ENCODE measurements at places on chromosomes 7 and 10.

DNA sequence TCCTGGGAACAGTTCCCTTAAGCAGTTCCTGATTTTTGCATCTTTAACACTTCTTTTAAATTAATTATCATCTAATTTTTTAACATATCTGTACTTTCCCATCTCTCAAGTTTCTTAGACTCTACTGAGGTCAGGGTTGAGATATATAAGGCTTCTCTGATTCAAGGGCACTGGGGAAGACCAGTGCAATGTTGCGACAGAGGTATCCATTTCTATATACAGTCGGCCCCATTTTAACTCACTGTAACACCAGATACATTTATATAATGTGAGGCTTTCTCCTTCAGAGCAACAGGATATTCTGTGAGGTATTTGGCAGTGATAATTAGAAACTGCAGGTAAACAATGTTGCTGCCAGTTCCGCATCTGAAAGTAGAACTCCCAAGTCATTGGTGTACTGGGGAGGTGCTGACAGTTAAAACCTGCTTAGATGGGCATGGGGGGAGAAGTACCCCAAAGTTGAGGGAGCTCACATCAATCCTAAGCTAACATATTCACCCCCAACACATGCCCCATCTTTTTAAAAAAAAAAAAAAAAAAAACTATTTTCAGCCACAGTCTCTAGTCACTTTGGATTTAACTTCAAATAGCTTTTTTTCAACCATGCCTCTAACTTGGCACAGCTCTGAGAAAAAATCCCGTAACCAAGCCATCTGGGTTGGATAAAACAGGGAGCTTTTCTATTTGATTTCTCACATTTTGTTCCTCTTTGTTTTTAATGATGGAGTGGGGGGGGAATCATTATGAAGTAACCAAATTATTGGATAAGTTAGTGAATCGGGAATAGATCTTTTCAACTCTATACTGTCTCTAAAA is 62.9 kb downstream of the REEP3 start:
- DNase-seq = no peak

DNA sequence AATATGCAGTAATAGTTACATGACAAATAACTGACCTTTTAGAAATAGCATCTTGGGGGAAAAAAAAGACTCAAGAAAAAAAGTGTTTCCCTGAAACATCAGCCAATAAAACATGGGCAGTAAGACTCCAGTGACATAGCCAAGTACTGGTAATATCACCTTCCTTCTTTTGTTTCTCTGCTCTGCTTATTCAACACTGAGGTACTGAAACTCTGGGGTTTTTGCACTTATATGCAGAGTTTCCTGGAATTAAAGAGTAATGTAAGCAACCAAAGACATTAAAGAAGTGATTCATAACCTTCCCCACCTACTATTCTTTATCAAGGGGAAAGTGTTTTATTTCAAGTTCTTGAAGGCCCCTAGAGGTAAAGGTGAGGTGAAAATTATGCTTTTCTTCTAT is 414.5 kb downstream of the GRM8 start:
- no peak for DNase-seq

DNA sequence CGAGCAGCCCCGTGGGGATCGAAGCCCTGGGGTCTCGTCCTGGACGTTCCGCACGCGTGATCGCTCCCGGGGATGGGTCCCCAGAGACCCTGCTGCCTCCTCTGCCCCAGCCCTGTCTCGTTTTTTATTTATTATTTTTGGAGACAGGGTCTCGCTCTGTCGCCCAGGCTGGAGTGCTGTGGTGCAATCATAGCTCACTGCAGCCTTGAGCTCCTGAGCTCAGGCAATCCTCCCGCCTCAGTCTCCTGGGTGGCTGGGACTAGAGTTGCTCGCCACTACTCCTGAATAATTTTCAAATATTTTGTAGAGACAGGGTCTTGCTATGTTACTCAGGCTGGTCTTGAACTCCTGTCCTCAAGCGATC is 319 bp upstream of the STX1A start:
- DNase-seq = no peak

- DNase-seq = no peak
Measured at GRCh38 chr10:80187060-80187459, 18.3 kb downstream of the ANXA11 start.

GRCh38 chr7:137626469-137627067 is 220.2 kb downstream of the DGKI start:
- peak; percentile 52 for DNase-seq

DNA sequence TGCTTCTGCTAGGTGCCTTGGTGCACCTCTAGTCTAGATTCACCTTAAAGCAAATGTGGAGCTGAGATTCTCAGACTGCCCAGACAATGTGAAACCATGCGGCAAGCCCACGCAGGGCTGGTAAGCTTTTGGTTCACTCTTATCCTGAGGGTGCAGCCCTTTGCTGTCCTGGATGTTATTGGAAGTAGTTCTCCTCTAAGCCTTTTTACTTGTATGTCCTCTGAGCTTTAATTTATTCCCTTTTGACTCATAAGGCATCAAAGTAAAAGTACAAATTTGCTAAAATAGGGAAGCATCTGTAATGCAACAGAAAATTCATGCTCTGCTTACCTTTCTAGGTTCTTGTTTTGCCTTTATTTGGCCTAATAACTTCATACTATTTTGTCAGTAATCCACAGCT is 186.8 kb downstream of the MACC1 start:
- DNase-seq = no peak

GRCh38 chr7:36456138-36456537 is 66.5 kb downstream of the ANLN start:
- no peak for DNase-seq

- no peak for DNase-seq
Measured at GRCh38 chr7:129197771-129198170, 9.3 kb downstream of the SMO start.

DNA sequence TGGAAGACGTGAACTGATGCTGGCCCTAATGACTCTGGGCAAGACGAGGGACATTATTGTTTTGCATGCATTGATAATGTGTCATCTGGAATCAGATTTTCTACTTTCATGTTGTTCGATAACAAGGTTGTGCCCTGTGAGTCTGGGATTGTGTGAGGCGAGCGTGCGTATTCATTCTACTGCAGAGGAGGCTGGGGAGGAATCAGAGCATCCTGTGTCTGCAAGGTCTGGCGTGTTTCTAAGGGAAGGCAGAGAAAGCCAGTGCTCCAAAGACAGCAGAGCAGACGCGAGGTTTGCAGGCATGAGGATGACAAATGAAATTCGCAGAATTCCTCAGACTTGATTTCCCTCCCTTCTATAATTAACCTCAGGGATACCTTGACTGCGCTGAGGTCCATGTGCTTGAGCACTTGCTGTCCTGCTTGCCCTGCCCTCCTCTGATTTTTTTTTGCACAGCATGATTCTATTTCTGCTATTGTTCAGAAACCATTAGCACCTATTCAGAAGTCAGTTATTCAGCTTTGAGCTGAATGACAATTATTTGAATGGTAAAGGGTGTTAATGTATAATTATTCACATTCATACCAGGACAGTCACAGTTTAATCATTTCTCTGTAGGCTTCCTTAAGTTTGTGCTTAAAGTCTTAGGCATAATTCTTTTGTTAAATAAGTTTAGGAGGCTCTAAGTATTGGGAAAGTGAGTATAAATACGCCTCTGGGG is 233.6 kb downstream of the EBF3 start:
- no peak for DNase-seq

- no peak for DNase-seq
Measured at GRCh38 chr10:124596962-124597845, 135.6 kb downstream of the LHPP start.

All from amniotic epithelial cell (primary cell).